Astrocyte (in vitro differentiated cells and primary cell): ENCODE measurements at places on chromosomes 4 and X.
A peak's percentile ranks its signal among the peaks of the same experiment; 100 is the strongest.

- DNase-seq = no peak
Measured at GRCh38 chr4:183599690-183600089, 59.3 kb downstream of the RWDD4 start.

- DNase-seq = no peak
Measured at GRCh38 chr4:46389301-46389775, 590 bp downstream of the GABRA2 start.

DNA sequence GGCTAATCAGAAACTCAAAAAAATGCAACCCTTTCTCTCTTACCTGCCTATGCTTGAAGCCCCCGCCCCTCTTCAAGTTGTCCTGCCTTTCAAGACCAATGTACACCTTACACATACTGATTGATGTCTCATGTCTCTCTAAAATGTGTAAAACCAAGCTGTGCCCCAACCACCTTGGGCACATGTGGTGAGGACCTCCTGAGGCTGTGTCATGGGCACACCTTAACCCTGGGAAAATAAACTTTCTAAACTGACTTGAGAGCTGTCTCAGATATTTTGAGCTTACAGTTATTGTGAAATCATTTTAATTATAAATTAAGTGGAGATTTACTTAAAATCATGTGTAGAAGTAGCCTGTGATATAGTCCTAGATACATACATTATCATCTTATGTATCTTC is 22.2 kb downstream of the GUF1 start:
- DNase-seq = no peak

DNA sequence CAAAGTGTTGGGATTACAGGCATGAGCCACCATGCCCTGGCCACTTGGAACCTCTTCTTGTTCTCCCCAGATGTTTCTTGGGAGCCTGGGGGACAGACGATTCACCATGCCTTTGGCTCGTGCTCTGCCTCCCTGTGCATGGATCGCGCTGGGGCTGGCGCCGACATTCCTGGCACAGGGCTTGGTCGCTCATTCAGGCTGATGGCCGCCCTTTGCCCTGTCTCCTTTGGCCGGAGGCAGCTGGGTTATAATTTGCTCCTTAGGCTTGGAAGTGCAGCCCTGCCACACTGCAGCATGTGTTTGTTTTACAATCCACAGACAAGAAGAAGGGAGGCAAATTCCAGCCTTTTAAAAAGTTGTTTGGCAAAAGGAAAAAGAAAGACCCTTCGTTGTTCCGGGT is 115.3 kb downstream of the AASDH start:
- DNase-seq = no peak

- peak; percentile 83 for DNase-seq
Measured at GRCh38 chr4:41177016-41177415, 37.3 kb downstream of the APBB2 start.

GRCh38 chrX:149372866-149373265 is 132.2 kb downstream of the IDS start:
- DNase-seq = peak; percentile 28

DNA sequence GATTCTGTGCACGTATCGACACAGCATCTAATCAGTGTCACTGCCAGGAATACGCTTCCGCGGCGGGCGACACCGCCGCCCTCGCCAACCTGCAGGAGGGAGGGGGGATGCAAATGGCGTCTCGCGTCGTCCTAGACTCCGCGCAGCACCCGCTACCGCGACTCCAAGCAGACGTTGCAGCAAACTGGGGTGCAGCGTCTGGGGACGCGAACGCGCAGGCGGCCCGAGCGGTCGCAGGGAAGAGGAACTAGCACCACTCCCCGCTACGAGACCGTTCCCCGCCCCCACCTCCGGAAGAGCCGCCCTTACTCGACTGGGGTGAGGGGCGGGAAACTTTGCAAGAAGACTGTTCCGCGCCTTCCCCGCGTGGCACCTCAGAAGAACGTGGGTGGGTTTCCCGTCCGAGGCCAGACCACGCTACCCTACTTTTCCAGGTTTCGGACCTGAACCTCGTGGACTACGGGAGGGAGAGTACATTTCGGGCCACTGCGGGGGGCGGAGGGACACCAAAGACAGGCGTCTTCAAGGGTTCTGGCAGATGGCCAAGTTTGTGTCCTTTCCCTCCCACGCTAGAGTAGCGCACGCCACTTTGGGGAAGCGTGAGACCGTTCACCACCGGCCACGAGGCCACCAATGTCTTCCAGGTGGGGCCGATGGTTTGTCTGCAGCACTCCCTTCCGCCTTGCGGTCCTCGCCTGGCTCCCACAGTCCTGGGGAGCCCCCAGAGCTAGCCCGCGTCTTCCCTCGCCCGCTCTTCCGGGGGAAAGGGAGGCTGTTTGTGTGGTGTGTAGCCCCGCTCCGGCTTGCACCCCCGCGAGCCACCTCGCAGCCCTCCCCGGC is 78.0 kb upstream of the BCOR start:
- no peak for DNase-seq

- no peak for DNase-seq
Measured at GRCh38 chr4:150106886-150107285, 28.6 kb downstream of the DCLK2 start.

- no peak for DNase-seq
Measured at GRCh38 chr4:8071766-8072165, 86.8 kb downstream of the ABLIM2 start.

GRCh38 chr4:186134257-186134656 is 29.8 kb downstream of the FAM149A start:
- DNase-seq = no peak

DNA sequence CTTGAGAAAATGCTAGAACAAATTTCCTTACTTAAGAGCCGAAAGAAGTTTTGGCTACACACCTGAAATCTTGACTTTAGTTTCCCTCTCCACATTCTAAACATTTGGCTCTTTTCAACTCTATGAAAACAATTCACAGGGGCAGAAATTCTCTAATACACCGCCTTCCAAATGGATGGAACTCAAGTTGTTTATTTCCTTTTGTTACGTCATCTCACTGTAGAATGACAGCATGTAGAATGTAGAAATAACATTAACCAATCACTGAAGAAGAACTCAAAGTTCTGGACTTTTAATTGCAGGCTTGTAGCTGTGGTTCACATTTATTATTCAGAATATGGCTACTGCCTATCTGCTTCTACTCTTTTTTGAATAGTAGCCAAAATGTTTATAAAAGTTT is 1.9 kb downstream of the DMP1 start:
- DNase-seq = no peak

DNA sequence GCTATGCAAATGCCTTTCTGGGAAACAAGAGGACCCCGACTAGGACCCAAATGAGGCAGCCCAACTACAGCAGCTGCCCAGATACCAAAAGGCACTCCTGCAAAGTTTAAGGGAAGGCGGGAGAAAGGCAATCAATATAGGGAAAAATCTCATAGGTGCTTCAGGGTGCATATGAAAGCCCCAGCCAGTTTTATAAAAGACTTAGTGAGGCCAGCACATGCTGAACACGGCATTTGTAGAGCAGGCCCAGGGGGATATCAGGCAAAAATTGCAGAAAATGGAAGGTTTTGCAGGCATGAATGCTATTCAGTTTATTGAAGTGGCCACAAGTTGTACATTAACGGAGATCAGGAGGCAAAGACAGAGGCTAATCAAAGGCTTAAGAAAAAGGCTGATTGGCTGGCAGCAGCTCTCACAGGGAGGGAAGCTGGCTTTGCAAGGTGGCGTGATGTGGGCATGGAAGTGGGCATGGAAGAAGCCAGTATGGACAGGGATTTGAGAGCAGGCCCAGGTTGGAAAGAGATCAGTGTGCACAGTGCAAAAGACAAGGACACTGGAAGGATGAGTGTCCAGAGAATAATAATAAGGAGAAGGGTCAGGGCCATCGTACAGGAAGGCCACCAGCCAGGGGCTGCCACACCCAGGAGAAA is 37.7 kb upstream of the UGT2B7 start:
- no peak for DNase-seq

- no peak for DNase-seq
Measured at GRCh38 chrX:47380268-47380667, 9.9 kb downstream of the ZNF157 start.

GRCh38 chrX:120310861-120311726 is at the start of gene TMEM255A:
Gene TMEM255A, minus strand, starts transcription at chrX:120311461. Its CDS starts 152 bp downstream, at chrX:120311309.
- DNase-seq = no peak
